ENCODE measurements at places on chromosomes 2 and 18.

GRCh38 chr2:127324635-127325034 is 30.7 kb upstream of the ERCC3 start:
- no peak for DNase-seq

DNA sequence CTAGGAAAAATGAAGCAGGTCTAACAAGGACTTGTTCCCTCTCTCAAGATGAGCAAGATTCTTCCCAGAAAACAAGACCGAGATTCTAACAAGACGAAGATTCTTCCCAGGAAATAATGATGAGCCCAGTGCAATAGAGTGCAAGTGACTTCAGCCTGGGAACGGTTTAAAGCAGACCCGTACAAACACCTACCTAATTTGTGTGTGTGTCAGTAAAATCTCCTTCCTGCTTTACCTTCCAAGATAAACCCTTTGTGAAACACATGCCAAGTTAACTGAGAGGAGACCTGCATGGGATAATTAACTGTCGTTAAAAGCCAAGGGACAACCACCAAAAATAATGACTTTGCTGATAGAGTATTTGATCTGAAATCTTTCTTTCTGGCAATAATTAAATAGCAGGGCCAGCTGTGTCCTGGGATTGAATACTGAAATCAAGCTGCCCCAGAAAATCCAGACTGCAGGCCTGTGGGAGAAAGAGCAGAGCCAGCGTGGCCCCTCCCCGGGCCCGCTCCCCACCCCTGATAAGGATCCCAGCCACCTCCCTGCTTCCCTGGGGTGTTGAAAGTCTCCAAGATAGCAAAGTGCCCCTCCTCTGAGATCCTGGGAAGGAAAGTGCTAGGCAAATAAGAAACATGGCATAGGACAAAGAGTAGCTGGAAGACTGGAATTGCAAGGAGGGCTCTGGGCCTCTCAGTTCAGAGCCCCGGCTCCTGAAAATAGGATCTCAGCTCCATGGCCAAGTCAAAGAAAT is 145.5 kb downstream of the CYP26B1 start:
- no peak for DNase-seq

- no peak for DNase-seq
Observed at GRCh38 chr2:191582355-191582754, 95.6 kb upstream of the NABP1 start.

DNA sequence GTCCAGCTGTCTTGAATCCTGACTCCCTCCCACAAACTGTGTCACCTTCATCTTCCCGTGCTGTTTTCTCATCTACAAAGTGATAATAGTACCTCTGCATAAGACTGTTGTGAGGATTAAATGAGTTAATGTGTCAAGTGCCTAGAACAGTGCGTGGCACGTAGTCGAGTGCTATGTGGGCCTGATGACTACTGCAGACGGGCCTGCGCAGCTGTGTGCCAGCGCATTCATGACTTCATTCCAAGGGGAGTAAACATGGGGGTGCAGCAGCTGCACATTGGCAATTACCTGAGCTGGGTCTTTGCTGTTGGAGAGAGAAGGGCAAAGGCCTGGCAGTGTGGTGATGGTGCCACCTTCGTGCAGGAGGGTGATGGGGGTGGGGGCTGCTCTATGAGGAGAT is 5.0 kb downstream of the TEX44 start:
- DNase-seq: peak; percentile 68

GRCh38 chr2:209381091-209381490 is 42.8 kb upstream of the MAP2 start:
- no peak for DNase-seq

DNA sequence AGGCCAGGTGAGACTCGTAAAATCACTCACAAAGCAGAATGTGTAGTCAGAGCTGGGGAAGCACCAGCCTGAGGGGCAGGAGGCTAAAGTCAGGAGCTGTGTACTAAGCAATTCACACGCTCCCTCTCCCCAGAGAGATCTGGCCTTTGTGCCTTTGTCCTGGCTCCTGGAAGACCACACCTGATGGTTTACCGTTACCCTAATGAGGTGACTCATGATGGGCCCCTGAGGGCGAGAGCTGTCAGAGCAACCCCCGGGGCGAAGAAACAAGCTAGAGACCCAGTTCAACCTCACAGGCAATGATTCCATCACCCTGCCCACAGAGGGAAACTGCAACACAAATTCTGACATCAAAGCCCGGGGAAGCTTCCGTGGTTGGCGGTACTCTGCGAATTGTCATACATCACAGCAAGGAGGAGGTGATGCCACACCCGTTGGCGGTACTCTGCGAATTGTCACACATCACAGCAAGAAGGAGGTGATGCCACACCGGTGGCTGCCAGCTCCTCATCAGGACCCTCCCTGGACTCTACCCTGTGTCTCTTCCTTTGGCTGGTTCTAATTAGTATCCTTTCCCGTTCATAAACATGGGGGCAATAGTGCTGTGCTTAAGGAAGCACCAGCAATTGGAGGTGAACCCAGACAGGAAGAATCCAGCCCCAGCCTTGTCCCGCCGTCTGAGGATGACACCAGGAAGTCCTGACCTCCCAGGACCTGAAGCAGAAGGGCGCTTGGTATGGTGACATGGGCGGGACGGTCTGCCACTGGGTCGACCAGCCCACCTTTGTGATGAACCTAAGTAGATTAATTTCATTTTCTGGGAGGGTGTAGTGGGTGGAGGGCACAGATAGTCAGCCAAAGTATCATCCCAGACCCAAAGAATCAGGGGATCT is 30.5 kb downstream of the B3GNT7 start:
- DNase-seq: no peak

- no peak for DNase-seq
Observed at GRCh38 chr2:48356701-48357325, 173.1 kb upstream of the STON1 start.

- DNase-seq: no peak
Observed at GRCh38 chr2:69624131-69624530, 19.4 kb downstream of the AAK1 start.

Data from NCI-H774 (cell line).